ENCODE measurements at places on chromosomes 1 and 21.

GRCh38 chr21:42609811-42610210, 43.6 kb upstream of the PDE9A start:
- DNase-seq = no peak

DNA sequence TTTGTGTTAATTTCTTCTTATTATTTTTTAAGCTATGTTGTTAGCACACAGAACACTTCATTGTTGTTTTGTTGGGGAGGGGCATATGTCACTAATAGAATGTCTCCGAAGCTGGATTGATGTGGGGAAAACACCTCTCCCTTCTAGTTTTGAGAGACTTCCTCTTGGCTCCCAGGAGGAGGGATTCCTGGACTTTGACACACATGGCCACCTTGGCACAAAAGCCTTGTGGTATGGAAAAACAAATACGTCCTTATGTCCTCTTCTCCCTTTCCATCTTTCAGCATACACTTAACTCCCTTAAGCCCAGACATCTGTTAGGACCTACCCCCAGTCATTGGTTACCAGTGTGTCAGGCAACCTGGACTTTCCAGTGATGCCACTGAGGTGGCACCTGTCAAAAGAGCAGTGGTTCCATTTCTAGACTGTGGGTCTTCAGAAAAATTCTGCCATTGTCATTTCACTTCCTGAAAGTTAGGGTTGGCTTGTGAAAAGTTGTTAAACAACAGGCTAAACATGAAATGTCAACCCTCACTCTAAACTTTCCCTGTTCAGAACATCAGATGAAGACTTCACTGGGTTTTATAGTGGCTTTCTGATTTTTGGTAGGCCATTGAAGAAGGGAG, 12.5 kb upstream of the ABCB10 start:
- DNase-seq = no peak

DNA sequence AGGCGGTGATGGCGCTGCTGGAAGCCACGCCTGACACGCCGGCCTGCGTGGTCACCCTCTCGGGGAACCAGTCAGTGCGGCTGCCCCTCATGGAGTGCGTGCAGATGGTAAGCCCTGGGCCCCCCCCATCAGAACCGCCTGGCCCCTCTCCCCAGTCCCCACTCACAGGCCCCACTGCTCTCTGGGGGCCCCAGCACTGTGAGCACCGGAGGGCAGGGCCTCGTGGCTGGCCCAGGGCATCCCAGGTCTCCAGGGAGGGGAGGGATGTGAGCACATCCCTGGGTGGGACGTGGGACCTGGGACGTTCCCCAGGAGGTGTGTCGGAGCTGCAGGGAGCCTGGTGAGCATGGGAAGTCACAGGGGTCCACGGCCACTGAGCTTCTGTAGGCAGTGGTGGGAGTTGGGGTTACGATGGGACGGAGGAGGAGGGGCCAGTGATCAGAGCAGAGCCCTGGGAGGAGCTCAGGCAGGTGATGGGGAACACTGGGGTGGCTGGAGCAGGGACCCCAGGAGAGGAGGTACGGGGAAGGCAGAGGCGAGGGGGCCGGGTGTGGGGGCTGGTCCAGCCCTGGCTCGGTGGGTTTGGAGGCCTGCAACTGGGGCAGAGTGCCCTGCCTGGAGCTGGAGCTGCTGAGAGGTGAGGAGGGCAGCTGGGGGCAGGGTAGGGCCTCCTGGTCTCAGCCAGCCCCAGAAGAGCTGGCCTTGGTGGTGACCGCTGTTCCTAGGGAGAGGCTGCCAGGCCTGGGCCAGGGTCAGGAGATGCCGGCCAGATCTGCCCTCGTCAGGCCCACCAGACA, 18.8 kb downstream of the PFKL start:
- DNase-seq = no peak

DNA sequence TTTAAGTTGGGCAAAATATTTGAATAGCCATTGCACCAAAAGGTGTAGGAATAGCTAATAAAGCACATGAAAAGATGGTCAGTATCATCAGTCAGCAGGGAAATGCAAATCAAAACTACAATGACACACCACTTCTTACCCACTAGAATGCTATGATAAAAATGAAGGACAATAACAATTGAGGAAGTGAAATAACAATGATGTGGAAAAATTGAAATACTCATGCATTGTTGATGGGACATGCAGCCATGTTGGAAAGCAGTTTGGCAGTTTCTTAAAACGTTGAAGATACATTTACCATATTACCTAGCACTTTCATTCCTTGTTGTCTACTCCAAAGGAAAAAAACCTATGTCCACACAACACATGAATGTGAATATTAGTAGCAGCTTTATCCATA, 28.4 kb downstream of the HSD3B1 start:
- DNase-seq = no peak

DNA sequence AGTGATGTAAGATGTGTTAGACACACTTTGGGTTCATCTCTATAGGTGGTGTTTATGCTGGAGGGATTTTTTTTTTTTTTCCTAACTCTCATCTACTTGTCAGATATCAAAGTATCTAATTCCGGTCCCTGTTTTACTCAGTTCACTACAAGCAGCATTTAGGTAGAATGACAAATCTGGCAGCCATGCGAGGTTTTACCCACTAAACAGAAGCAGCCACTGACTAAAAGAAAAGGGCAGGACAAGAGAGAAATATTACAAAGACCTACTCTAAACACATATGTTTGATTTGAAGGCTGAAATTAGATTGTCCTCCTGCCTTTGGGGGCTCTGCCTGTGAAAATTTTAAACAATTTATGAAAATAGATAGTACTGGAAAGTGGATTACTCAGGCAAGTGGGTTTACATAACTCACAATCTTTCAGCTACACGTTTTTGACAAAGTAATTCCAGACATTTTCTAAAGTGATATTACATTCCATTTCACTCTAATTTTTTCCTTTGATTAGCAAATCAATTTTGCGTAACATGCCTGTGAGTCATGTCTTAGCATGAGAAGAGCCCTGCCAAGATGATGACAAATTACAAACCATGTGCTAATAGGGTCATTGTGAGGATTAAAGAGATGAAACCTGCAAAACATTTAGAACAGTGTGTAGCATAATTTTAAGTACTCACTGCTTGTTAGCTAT, 172.6 kb downstream of the PLA2G4A start:
- DNase-seq = no peak

GRCh38 chr1:185610954-185611353, 123.2 kb upstream of the HMCN1 start:
- no peak for DNase-seq

DNA sequence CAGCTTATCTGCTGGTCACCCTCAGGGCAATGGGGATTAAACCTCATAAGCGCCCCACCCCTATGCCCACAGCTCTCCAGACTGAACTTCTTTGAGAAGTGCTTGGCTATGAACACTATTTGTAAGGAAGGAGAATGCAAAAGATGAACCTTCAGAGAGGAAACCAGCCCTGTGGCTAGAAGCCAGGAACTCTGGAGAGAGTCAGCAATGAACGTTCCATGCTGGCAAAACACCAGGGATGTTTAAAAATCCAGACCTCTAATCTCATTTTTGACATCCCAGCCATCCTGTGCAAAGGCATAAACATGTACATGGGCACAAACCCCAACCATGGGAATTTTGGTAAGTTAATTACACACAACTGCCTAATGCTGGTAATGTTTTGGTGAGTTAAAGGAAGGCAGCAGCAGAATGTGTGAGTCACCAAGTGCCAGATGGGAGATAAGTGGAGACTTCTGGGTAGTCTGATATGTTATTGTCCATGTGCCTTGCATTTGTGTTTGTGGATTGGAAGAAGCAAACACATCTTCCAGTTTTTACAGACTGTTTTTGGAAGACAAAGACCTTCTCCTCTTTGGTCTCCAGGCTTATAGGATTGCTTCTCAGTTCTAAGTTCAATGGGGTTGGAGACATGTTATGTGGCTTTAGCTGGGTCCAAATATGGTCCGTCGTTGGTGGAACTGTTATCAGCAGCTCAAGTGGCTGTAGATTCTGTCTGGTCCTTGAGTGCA, 174.1 kb upstream of the ETV3 start:
- DNase-seq = no peak

GRCh38 chr1:233238884-233239431, 56.6 kb downstream of the PCNX2 start:
- no peak for DNase-seq

DNA sequence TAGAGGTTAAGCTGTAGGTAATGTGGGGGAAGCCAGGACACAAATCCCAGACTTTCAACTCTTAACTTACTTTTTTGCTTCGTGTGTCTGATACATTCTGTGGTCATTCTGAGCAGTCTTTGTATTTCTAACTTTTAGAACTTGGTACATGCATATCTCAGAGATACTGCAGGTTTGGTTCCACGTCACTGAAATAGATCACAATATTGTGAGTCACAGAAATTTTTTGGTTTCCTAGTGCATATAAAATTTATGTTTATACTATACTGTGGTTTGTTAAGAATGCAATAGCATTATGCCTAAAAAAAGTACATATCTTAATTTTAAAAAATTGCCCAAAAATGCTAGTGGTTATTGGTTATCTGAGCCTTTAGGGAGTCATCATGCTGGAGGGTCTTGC, 3.2 kb downstream of the URB2 start:
- no peak for DNase-seq

- DNase-seq = no peak
Measured at GRCh38 chr21:46149205-46149901, 6.0 kb downstream of the FTCD start.

DNA sequence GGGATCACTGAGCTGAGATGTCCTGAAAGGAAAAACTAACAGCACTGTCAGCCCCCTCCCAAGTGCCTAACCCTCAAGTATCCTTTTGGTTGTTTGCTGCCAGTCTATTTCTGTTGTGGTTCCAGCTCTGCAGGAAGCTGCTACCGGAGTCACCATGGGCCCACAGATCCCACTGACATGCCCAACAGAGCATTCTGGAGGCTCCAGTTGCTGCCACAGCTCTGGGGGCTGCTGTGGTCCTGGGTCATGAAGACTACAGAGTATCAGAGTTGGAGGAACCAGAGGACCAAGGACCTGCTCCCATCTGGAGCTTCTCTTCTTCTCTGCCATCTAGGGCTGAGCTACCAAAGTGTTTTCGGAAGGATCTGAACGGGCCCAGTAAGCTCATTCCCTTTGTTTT, 910 bp downstream of the LCE3A start:
- DNase-seq = no peak

DNA sequence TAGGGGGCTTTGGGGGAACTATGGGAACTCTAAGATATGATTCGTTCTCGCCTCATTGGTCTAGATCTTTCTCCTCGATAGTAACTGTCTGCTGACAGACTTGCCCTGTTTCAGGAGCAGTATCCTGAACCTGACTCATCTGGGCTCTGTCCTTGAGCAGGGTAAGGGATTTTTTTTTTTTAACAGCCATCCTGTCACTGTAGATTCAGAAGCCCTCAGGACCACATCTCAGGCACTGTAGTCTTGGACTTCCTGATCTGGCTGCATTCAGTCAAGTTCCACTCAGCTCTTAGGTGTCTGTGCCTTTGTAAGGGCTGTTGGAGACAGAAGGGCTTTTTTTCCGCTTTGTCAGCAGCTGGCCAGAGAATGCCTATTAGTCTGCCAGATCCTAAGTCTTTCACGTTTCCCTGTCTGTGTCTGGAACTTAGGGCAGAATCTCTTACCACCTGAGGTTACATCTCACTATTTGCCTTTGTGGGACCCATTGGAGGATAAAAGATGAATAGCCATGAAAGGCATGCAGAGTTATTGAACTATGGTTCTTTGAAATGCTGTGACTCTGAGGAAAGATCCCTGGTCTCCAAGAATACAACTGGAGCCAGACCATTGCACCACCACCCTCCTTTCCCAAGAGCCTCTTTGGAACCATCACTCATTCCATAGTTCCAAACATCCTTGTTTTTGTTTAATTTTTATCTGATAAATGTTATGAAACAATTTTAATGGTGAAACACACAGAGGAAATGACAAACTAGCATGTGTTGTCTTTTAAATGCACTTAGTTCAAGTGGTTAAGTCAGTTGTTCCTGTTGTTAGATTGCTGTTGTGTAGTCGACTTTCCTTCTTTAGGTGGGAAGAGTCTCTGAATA, 49.7 kb upstream of the MACF1 start:
- no peak for DNase-seq

- DNase-seq = no peak
Measured at GRCh38 chr1:40302475-40302874, 14.6 kb downstream of the COL9A2 start.

- DNase-seq = no peak
Measured at GRCh38 chr1:206470692-206471414, 577 bp downstream of the IKBKE start.

GRCh38 chr1:184754476-184755225, at the start of gene EDEM3:
TSS of gene EDEM3 (minus strand) at chr1:184754858. CDS start at chr1:184754646, 212 bp downstream.
- peak; percentile 77 for DNase-seq

- no peak for DNase-seq
Measured at GRCh38 chr21:25625036-25625435, 14.0 kb upstream of the JAM2 start.

- no peak for DNase-seq
Measured at GRCh38 chr1:216627252-216627651, 96.0 kb downstream of the ESRRG start.

DNA sequence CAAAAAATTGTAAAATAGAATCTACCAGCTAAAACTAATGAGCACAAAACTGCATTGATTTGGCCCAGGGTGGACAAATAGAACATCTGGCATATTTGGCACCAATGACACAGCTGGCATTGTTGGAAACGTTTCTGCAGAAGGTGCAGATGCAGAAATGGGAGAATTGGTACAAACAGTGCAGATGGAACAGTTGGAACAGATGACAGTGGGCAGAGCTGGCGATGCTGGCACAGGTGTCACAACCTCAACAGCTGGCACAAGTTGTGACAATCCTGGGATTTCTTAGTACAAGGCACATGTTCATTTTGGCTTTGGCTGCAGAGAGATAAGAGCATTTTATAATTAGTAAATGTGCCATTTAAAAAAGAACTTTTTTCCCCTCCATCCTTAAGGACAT, 91.1 kb upstream of the ZBTB18 start:
- DNase-seq = no peak

DNA sequence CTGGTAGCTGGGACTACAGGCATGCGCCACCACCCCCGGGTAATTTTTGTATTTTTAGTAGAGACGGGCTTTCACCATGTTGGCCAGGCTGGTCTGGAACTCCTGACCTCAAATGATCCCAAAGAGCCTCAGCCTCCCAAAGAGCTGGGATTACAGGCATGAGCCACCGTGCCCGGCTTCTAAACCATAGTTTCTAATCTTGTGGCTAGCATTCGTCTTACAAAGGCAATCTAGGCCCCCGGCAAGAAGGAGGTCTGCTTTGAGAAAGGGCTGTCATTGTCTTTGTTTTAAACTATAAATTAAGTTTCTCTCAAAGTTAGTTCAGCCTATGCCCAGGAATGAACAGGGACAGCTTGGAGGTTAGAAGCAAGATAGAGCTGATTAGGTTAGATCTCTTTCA, 10.3 kb upstream of the L1TD1 start:
- DNase-seq = no peak

DNA sequence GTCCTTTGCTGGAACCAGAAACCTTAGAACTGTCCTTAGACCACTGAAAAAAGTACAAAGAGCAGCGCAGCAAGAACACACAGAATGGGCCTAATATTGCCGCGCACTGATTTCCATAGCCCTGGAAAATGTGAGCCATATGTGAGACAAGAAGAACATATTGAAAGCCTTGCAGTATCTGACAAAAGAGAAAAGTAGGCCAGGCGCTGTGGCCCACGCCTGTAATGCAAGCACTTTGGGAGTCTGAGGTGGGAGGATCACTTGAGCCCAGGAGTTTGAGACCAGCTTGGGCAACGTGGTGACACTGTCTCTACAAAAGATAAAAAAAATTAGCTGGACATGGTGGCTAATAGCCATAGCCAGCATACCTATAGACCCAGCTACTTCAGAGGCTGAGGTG, 300.7 kb downstream of the RYR2 start:
- DNase-seq = no peak

Measured in stimulated activated CD8-positive, alpha-beta memory T cell treated with anti-CD3 and anti-CD28 coated beads, Interleukin-15, amount 100 ng/mL, for 24 hours (primary cell).